PC-9 (cell line): ENCODE measurements at places on chromosomes 2 and 18.

GRCh38 chr2:133955169-133955568 is 298.7 kb upstream of the MGAT5 start:
- DNase-seq = no peak

- no peak for DNase-seq
Observed at GRCh38 chr2:8837795-8838140, 355 bp upstream of the KIDINS220 start.

GRCh38 chr2:136243638-136244535 is 125.9 kb upstream of the CXCR4 start:
- DNase-seq = no peak

- DNase-seq = no peak
Observed at GRCh38 chr18:49646873-49647272, 85.0 kb downstream of the LIPG start.

- no peak for DNase-seq
Observed at GRCh38 chr2:188986839-188987238, 12.7 kb downstream of the COL3A1 start.

- no peak for DNase-seq
Observed at GRCh38 chr2:143762176-143762928, 633.1 kb downstream of the ARHGAP15 start.

- no peak for DNase-seq
Observed at GRCh38 chr2:227479865-227480475, 8.0 kb downstream of the AGFG1 start.

GRCh38 chr18:5197032-5197434 is at the start of gene AKAIN1:
TSS of gene AKAIN1 (minus strand) at chr18:5197257. CDS start at chr18:5197053, 204 bp downstream.
- DNase-seq = no peak

DNA sequence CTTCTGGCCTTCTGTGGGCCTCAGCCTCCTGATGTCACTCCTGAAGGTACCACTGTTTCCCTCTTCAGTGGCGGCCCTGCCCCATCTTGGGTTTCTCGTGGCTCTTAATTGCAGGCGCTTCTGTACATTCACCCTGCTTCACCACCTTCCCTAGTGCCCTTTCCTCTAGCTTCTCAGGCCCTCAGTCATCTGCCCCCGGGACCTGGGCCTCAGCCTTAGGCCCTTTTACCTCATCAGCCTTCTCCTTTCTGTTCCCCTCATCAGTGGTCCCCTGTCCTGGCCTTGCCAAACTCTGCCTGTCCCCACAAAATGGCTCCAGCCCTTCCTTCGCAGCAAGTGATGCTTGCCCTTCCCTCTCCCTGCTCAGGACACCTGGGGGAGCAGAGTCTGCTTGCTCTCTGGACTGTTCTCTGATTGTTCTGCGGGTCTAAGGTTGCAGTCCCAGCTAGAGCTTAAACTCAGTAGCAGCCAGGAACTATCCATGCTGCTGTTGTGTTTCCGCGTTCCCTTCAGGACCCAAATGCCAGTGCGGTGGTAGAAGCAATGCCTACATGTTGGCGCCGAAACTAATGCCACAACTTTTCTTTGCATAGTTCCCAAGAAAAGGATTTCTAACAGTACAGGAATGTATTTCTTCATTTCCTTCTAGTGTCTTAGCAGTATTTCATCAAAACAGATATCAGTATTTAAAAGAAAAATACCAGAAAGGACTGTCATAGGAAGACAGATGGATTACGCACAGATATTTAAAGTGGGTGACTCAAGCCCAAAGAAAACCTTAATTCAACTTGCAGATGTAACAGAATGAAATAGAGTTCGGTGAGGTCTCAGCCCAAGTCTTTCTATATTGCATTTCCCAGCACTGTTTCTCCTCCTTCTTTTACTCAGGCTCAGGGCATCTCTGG is 7.5 kb downstream of the ASB1 start:
- DNase-seq = no peak

GRCh38 chr2:2464094-2464493 is 133.0 kb upstream of the MYT1L start:
- DNase-seq = no peak

DNA sequence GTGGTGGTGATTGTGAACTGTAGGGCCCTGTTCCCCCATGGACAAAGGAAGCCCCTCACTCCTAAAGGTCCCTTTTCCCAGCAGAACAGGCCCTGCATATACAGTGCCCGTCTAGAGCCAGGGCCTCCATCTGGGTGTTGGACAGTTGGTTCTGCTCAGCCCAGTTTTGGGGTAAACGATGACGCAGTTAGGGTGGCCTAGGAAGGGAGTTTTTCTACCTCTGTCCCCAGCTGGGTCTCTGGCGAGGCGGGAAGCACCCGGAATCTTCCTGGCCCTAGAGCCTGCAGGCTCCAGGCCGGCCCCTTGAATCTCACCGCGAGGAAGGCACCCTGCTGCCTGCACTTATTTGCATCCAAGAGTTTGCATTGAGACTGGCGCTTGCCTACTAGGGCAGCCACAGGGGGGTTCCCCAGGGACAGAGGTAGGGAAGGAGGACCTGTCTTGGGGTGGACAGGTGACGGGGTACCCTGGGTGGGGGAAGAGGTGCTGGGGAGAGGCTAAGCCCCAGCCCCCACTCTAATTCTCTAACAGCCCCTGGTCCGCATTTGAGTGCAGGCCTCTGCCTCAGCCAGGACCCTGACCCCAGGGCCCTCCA is 529 bp upstream of the MTA3 start:
- DNase-seq = peak; percentile 25

DNA sequence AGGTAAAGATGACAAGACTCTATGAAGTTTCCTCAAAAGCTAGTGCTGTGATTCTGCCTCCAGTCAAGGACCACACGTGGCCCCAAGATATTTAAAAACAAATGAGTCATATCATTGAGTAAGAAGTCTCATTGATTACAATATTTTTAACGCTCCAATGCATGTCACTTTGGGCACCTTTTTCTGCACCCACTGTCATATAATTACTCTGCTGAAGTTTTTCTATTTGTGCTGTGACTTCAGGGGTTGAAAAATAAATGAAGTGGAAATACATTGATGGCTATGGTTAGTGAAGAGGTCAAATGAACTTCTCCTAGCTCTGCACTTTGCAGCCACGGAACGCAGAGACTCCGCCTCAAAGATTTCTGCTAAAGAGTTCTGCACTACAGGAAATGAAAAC is 344.3 kb upstream of the KYNU start:
- no peak for DNase-seq

DNA sequence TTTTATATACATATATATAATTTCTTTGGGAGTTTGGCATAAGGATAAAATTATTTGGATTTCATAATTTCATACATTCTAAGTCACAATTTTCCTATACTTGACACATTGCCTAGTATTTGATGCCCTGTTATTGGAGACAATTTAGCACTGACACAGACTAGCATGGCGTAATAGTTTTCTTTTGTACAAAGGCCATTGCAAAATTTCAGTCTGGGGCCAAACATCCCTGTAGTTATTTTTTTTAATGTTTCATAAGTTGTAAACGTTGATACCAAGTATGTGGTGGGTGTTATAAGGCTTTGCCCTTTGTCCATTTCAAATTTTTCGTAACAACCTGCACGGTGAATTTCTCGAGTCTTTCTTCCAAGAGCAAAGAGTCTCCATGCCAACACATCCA is 95.7 kb upstream of the NRP2 start:
- no peak for DNase-seq

- DNase-seq = no peak
Observed at GRCh38 chr18:54792079-54792478, 36.2 kb upstream of the RAB27B start.

DNA sequence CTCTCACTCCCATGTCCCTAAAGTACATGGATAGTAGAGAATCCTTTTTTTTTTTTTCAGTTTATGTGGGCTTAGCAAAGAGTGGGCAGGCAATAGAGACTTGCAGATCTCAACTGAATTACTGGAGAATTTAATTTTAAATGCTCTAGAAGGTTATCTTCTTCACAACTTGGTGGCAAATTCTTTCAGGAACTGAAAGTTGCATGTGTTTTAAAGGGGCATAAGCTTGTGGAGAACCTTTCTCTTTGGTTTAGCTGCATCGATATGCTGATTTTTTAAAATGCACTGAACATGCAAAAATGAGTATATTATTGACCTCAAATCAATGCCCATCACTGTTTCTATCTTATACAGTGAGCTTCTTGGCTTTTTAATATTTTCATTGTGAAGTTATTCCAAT is 24.9 kb upstream of the GALNT3 start:
- DNase-seq = no peak

DNA sequence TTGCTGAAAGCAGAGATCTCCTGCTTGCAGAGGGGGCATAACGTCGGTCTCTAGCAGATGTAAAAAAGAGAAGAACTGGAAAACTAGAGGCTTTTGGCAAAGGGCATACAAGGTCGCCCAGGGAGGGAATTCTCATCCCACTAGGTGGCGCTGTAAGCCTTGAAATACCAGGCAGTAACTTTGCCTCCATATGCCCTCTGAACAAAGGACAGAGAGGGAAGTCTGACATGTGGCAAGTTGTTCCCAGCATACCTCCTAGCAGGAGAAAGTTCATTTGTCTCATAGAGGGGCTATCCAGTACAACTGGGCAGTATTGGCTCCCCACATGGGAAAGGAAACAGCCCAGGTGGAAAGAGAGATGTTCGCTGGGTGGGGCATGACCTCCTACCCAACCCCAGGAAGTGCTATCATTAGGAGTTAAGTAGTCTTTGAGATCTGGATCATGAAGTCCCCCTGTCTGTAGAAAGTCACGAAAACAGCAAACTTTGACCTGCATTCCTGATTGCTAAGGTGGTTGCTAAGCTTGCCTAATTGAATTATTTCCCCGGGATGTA is 39.9 kb downstream of the STK17B start:
- peak; percentile 25 for DNase-seq

- no peak for DNase-seq
Observed at GRCh38 chr2:203453858-203454451, 81.1 kb downstream of the RAPH1 start.

DNA sequence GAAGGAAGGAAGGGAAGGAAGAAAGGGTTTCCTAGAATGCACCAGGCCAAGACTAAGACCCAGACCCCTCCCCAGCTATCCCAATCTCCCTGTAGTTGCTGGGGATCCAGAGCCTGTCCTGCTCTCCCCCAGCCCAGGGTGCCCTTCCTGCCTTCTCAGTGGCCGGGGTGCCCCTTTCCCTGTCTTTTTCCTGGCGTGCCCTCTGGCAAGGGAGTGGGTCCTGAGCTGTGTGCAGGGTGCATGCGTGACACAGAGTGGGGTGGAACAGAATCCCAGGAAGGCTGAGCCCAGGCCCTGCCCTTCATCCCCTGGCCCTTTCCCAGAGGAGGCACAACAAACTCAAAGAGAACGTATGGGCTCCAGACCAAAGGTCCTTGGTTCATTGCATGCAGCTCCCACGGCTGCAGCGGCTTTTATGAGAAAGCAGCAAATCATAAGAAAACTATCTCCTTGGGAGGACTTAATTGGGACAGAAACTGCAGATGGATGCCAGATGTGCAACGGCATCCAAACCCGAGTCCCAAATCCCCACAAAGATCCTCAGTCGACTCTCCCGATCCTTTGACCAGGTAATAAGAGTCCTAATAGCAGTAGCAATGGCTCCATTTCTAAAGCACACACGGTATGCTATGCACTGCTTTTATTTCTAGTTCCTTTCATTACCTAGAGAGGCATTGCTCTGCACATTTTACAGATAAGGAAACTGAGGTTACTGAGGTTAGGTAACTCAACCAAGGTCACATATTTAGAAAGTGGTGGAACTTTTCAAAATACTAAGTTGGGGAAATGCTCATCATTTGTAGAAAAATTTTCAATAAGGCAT is 12.7 kb upstream of the ARID5A start:
- DNase-seq = no peak

DNA sequence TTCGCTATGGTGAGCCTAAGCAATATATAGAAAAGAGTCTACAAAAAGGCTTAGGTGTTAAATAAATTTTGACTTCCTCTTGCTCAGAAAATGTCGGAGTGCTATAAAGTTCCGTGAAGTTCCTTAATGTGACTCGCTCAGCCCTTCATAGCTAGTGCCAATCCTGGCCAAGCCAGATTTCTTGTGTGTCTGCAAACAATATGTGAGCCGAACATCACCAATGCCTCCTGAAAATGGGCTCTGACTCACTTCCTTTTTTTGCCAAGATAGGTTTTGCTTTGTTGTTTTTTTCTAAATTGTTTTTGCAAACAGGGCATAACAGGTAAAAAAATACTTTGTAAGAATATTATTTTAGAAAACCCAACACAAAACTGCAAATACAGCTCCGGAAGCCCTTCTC is 26.1 kb downstream of the CDC42EP3 start:
- no peak for DNase-seq

- no peak for DNase-seq
Observed at GRCh38 chr2:144151851-144152250, 368.1 kb downstream of the ZEB2 start.

GRCh38 chr18:63844254-63844653 is 43.3 kb upstream of the SERPINB2 start:
- no peak for DNase-seq
